Omental fat pad (tissue), 4 donors: ENCODE measurements at places on chromosomes 16 and 17.

GRCh38 chr16:53925107-53925410, 221.1 kb downstream of the FTO start:
- no peak for DNase-seq

GRCh38 chr17:48909783-48910182, 1.6 kb downstream of the UBE2Z start:
- DNase-seq: no peak

- DNase-seq: no peak
These were observed 53.5 kb downstream of the ZDHHC7 start for GRCh38 chr16:84957792-84958191.

DNA sequence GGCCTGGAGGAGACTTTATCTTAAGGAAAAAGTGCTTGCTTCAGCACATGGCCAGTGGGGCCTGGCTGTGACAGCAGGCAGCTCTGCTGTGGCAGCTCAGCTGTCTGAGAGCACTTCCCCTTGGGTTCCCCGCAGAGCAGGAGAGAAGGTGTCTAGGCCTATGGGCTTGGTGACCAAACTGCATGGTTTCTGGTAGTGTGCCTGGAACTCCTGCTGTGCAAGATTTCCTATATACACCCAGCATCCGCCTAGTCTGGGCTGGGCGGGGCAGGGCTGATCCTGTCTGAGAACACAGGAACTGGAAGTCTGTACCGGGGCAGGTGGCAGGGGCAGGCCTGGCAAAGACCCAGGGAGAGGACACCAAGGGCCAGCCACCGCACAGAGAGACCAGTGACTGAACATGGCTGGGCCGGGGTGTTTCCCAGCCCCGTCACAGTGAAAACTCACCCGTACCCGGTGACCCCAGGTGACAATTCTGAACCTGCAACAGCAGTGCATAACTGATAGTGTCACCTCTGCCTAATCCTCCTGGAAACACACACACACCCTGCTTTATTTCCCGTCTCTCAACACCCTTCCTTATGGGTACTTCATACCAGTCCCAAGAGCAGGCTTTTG, 39.3 kb downstream of the CHD9 start:
- no peak for DNase-seq

GRCh38 chr17:36696805-36697204, 95.4 kb downstream of the MRM1 start:
- DNase-seq: no peak

GRCh38 chr16:27369806-27370205, 32.2 kb upstream of the IL21R start:
- no peak for DNase-seq
